ENCODE measurements at places on chromosomes 7 and 10. TPM values are rescaled to one million over a fixed set of nuclear protein-coding genes. Genes with fewer than 3 reads are reported as not detected.
A peak's percentile ranks its signal among the peaks of the same experiment; 100 is the strongest.

The OR2A7 gene
- 0.41 TPM for total RNA-seq

The FRMD4A gene
- total RNA-seq = 65.3 TPM

The ZNF425 gene
- total RNA-seq = 4.9 TPM

DNA sequence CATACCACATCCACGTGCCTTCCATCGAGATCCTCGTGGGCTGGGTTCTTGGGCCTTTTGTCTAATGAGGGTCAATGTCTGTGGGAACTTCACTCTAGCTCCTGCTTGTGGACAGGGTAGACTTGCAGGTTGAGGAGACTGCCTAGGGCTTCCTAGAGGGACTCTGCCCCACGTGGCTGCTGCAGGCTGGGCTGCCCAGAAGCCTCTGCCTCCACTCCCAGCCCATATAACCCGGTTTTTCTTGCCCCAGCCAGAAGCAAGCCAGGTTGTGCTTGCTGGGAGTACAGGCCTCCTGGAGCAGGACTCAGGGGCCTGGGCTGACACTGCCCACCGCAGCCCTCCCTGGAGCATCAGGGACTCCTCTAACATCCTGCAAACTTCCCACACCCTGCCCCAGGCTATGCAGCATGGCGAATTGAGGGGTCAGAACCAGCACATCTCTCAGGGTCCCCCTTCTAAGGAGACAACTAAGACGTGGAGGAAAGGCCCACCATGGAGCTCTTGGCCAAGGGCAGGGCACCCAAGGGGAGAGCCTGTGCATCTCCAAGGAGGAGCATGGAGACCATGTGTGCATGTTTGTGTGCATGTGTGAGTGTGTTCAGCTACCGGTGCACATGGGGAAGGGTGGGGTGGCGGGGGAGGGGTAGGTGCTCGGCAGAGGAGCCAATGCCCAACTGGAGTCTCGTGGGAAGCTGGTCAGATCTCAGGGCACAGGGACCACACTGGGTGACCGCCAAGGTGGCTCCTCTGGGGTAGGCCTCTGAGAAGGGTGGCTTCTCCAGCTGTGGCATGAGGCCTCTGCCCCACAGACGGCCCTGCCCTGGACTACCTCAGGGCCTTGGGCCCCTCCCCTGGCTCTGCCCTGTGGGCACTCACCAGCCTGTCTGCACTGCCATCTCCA is 62.6 kb downstream of the RASGEF1A start:
- no peaks in the 10 kb centered on the region for H3K27me3 ChIP-seq
- H3K4me1 ChIP-seq = peaks cover 4% of the 10 kb centered on the region
- no peaks in the 10 kb centered on the region for H3K36me3 ChIP-seq
- no peak overlapping the region for H3K27ac ChIP-seq
- peak overlapping the region; percentile 23 for H3K4me3 ChIP-seq
- DNase-seq = no peak

All from neural crest cell (in vitro differentiated cells).